ENCODE measurements at places on chromosomes 6 and 20. TPM values are rescaled to one million over a fixed set of nuclear protein-coding genes. Genes with fewer than 3 reads are reported as not detected.

Gene UBD
- total RNA-seq, result 0.93 TPM

Gene PTP4A1
- total RNA-seq, result 118 TPM

DNA sequence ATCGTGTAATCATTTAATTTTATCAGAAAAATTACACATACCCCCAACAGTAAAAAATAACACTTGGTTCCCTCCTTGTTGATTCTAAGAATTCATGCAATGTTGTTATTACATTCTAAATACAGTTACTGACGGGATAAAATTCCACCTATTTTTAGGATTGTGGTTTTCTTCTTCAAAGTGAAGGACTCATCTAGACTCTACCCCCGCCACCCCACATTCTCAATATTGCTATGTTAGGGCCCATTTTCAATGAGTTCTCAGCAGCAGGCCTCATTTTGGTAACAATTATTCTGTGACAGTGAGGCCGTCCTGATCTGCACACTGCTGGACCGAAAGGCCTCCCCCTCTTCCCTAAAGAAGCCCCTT is 43.5 kb downstream of the PREX1 start:
- no peak for DNase-seq

DNA sequence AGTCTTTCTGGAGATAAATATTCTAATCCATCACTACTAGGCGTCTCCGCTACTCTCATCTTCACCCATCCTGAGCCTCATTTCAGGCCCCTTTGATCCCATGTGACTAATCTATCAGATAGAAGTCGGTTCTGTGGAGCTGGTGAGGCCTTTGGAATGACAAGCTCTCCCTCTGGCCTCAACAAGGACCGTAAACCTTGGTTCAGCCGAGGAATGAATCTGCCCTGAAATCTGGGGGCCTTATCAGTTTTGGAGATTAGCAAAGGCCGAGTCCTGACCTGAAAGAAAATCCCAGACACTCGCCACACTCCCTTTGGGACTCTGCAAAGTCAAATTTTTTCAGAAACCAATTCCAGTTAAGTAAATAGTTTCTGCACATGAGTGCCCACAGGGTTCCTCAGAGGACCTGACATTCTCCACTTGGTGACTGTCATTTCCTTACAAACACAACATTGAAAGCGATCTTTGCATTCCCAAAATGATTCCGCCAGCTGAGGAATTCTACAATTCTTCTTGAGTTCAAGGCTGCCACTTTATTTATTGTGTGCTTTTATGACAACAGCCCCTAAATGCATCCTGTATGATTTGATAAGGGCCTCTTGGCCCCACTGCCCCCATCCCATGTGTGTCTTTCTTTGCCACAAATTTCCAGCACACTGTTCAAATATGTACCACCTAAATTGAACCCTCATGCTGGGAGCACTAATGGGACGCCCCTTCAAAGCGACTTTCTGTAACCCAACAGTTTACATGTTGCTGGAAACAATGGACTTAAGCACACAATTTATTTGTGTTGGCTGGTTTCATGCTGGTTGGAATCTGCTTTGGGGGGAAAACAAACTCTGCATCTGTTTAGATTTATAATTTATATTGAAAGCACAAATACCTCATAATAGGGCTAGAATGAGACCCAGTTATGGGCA is 10.0 kb upstream of the RIPOR3 start:
- no peak for DNase-seq

DNA sequence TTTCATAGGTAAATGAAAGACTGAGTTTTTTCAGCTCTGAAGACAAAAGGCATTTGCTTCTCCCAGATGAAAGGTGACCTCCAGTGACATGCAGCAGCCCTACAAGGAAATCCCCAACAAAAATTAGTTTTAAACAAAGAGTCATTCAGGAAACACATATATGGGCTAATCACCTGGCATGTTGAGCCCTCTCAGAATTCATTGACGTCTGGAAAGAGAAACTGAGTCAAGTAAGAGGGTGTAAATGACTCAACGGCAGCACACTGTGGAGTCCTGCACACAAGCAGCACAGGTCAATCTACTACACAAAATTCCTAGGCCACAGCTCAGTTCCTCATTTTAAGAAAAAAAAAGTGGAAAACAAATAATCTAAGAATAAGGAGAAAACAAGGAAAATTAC is 592.3 kb downstream of the EPHA7 start:
- DNase-seq, result no peak

- DNase-seq, result no peak
These were observed 68.4 kb downstream of the TFAP2C start for GRCh38 chr20:56697476-56697875.

- no peak for DNase-seq
These were observed 614.9 kb downstream of the CDH26 start for GRCh38 chr20:60573003-60573680.

Gene HLA-DOA
- total RNA-seq, result 0.70 TPM

Gene AGER
- 6.0 TPM for total RNA-seq

Gene TRIM31
- total RNA-seq, result not detected

DNA sequence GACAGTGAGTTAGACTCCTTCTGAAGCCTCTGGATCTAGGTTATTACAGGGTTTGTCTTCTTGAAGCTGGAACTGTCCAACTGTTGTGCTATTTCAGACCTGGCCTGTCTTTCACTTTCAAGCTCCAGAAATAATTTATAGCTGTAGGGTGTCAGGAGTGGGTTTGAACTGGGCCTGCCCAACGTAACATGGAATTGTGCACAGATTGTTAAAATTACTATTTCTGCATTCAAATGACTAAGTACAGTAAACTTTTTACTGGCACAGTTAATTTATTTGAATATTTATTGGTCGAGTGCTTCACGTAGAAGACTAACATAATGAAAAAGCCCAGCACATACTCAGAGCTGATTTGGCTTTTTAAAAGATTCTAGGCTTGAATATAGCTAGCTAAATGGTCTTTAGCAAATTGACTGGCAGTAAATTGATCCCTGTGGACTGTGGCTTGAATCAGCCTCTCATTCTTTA is 74.3 kb downstream of the ARID1B start:
- DNase-seq, result no peak

Gene TTK
- 0.28 TPM for total RNA-seq
